G401 (cell line): ENCODE measurements at places on chromosomes 5 and 9.
A peak's percentile ranks its signal among the peaks of the same experiment; 100 is the strongest.

GRCh38 chr9:14768405-14769229 lies 46.1 kb upstream of the CER1 start:
- DNase-seq, result peak; percentile 82

DNA sequence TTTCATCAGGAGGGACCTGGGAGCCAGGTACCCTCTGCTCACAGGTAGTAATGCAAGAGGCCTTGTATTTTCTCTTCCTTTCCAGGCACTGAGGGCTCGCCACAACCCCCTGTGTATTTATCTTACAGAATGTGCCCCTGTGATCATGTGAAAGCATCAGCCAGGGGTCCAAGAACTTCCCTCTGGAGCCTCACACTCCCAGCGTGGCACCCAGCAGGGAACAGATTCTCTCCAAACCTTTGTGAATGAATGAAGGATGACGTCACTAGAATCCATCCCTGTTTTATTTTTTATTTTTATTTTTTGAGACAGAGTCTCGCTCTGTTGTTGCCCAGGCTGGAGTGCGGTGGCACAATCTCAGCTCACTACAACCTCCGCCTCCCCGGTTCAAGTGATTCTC lies 107.3 kb upstream of the IER5L start:
- DNase-seq, result no peak

DNA sequence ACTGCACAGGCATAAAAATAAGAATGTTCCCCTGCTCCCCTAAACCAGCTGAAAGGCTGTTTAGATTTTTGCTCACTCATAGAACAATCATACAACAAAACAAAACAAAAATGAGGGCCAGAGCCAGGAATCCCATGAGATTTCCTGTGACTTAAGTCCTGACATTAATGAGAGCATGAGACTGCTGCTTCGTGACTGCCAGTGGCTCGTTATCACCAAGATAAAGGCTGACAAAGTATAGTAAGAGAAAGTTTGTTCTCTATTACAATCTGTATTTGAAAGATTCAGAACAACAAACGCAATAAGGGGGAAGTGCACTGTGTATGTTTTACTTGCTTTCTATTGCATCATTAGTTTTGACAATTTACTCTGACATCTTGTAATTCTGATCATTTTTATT lies 837.1 kb upstream of the C9orf72 start:
- DNase-seq, result no peak

DNA sequence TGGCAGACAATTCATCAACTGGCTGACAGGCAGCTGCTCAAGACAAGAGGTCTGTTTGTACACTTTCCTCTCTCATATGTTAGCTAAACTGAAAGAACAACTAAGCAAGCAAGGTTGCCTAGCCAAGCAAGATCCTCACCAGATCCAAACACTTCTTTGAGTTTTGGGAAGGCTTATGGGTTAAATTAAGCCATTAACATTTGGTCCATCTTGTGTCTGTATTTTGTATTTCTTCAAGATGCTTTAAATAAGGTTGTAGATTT lies 170.4 kb upstream of the RAI14 start:
- no peak for DNase-seq

GRCh38 chr9:124939944-124940343 lies 939 bp downstream of the GOLGA1 start:
- DNase-seq, result peak; percentile 8

GRCh38 chr9:116792271-116792670 lies 105.2 kb downstream of the TRIM32 start:
- no peak for DNase-seq

- no peak for DNase-seq
Observed at GRCh38 chr5:149719666-149720065, 10.4 kb upstream of the PPARGC1B start.

DNA sequence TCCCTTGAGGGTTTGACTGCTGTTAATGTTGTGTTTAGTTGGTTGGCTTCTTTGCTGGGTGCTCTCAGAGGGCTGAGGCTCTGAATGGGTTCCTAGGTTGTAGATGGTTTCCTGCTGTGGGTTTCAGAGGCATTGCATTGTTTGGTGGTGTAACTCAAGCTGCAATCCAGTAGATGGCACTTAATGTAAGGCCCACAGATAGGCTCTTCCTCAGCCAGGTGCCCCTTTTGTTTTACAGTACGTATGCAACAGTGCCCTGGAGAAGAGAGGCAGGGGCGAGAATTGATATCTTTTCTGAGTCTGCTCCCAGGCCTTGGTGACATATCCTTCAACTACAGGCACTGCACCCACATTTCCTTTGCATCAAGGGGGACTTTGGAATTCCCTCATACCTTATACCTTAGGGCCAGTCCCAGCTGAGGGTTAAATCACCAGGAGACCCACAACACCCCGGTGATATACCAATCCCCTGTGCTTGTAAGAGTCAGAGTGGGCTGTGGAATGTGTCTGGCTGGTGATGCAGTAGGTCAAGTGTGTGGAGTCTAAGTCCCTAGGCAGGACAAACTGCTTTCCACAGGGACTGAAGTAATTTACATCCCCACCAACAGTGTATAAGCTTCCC lies 7.0 kb upstream of the UGT3A2 start:
- DNase-seq, result peak; percentile 2

DNA sequence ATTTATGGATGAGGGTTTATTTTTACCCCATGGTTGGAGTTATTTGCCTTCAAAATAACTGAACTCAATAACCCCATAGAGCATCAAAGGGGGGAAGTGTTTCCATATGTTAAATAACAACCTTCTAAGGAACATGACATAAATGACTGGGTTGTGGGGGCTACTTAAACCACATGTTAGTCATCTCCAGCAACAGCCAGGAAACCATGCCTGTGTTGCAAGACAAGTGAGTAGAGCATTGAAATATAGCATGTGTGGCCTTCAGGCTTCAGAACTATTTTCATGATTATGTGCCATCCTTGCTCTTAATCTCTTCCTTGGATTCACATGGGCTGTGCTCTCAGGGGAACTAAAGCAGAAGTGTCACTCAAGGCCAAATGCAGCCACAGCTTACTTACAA lies 431.2 kb downstream of the AGTPBP1 start:
- DNase-seq, result no peak

GRCh38 chr5:448766-449090 lies 5.8 kb downstream of the EXOC3 start:
- DNase-seq, result peak; percentile 8

DNA sequence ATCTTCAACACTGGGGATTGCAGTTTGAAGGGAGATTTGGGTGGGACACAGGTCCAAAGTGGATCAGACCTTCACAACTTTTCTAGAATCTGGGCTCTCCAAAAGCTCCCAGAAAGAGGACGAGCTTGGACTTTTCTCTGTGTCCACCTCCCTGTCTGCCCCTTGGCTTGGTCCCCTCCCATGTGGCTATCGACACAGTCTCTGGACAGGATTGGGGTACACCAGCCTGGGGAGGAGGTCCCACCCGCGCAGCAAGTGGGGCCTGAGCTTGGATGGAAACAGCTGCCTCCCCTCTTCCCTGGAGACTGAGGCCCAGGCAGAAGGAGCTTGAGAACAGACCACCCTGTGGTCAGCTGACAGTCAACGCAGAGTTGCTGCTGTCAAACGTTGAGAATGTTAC lies 84.6 kb upstream of the FCN1 start:
- DNase-seq, result no peak

- DNase-seq, result no peak
Observed at GRCh38 chr5:98770209-98770910, 3.1 kb upstream of the RGMB start.

- DNase-seq, result no peak
Observed at GRCh38 chr9:78144008-78144381, 91.9 kb upstream of the CEP78 start.

- peak; percentile 59 for DNase-seq
Observed at GRCh38 chr9:75053869-75054268, 25.8 kb upstream of the CARNMT1 start.

GRCh38 chr5:110092955-110093785 lies 403.4 kb downstream of the MAN2A1 start:
- DNase-seq, result no peak

DNA sequence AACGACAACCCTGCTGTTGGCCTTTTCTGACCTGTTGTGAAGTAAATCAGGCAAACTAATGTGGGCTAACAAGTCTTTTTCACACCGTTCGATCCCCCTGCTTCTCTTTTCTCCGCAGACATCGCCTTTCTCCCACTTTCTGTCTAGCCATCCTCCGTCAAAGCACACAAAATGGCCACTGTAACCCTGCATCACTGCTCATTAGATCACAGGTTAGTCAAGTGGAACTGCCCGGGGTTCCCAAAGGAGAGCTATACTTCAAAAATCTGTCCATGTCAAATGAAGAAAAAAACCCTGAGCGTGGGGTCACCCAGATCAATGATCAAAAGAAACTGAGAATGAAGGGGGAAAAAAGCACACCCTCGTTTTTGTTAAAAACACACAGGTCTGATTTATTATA lies 212.1 kb downstream of the ARL15 start:
- DNase-seq, result no peak

DNA sequence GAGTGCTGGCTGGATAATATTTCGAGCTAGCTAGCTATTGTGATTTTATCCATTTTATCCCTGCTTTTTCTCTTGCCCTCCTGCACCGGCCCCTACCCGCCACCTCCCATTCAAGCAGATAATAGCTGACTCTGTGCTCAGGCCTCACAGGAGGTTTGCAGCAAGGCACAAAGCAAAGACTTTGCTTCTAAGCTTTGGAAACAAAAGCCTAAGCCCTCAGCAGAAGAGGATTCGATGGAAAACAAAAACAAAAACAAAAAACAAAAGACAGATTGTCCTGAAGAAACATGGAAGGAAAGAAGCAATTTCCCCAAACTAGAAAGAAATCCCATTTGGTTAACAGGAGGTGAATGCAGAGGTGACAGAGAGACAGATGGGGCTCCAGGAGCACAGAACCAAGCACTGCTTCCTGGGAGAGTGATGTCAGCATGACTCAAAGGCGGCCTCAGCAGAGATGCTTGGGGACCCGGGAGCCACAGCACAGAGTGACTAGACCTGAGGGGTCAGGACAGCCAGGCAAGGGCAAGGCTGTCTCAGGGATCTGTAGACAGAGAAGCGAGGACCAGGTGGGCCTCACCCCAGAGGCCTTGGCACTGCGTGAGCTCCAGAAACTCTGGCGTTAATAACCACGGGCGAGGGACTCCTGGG lies 28.4 kb downstream of the MTX3 start:
- peak; percentile 8 for DNase-seq

- DNase-seq, result no peak
Observed at GRCh38 chr5:91302305-91302704, 80.8 kb downstream of the ARRDC3 start.

- no peak for DNase-seq
Observed at GRCh38 chr5:91361055-91361701, 21.9 kb downstream of the ARRDC3 start.

- DNase-seq, result no peak
Observed at GRCh38 chr5:176781638-176782570, 28.5 kb upstream of the UNC5A start.

GRCh38 chr9:117677572-117677971 lies 26.6 kb upstream of the TLR4 start:
- no peak for DNase-seq

GRCh38 chr5:37966871-37967270 lies 127.0 kb upstream of the GDNF start:
- no peak for DNase-seq

DNA sequence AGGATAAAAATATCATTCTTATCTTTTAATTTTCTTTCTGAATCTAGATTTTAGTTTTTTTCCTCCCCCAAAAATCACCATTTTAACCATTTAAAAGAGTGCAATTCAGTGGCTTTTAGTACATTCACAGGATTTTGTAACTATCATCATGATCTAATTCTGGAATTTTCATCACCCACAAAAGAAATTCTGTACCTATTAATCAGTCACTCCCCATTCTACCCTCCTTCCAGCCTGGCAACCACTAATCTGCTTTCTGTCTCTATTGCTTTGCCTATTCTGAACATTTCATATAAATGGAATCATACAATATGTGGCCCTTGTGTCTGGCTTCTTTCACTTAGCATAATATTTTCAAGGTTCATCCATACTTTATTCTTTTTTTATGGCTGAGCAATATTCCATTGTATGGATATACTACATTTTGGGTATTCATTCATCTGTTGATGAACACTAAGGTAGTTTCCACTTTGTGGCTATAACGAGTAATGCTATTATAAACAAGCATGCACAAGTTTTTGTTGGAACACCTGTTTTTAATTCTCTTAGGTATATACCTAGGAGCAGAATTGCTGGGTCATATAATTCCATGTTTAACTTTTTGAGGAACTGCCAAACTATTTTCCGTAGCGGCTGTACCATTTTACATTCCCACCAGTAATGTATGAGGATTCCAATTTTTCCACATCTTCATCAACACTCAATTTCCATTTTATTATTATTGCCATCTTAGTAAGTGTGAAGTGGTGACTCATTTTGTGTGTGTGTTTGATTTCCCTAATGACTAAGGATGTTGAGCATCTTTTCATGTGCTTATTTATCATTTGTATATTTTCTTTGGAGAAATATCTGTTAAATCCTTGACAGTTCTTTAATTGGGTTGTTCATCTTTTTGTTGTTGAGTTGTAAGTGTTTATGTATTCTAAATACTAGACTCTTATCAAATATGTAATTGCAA lies 340.3 kb downstream of the CWC27 start:
- DNase-seq, result no peak

DNA sequence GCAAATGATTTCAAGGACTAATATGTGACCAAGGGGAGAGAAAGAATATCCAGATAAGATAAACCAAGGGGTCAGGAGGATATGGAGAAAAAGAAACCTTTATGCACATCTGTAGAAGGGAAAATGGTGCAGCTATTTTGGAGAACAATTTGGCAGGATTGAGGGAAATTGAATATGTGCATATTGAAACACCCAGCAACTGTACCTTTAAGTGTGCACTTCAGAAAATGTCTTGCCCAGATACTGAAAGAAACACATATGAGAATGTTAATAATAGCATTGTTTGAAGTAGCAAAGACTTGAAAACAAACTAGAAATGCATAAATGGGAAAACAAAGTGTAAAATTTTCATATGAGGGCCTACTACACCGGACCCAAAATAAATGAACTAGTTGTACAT lies 599.6 kb downstream of the PSAT1 start:
- no peak for DNase-seq

DNA sequence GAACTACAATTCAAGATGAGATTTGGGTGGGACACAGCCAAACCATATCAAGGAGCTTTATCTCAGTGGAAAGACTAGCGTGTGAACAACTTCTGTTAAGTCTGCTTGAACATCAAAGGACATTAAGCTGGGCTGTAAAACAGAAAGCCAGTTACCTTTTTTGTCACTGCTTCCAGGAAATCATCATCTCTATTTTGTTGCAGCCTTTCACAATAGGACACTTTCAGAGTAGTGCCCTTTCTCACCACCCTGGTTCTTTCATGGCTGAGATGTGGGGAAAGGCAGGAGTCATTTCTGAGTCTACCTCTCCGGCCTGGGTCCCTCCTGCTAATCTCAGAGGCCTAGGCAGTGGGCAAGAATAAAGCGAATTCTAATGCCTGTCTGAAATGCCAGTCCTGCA lies 96.2 kb upstream of the PPP1R2B start:
- DNase-seq, result no peak

DNA sequence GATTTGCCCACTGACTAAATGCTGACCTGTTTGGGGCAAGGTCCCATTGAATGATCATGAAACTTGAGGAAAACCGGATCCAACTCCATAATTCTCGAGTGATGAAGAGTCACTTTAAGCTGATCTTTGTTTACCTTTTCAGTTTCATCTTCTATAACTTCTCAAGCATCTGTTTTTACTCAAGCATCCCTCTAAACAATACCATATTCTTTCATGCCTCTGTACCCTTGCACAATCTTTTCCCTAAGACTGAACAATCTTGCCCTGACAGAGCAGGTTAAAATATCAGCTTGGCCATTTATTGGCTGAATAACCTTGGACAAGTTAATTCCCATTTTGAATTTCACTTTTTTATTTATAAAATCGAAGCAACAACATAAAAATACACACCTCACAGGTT lies 39.8 kb downstream of the TYRP1 start:
- no peak for DNase-seq

- no peak for DNase-seq
Observed at GRCh38 chr5:43533646-43534045, 18.7 kb upstream of the C5orf34 start.
